Peyer's patch (tissue), 4 donors: ENCODE measurements at places on chromosomes 12 and 14. TPM values are rescaled to one million over a fixed set of nuclear protein-coding genes. Genes with fewer than 3 reads are reported as not detected.
A peak's percentile ranks its signal among the peaks of the same experiment; 100 is the strongest.

CSAD gene
- total RNA-seq = 36.1 TPM

MYF5 gene
- not detected for total RNA-seq

RFLNA gene
- total RNA-seq = 24.1 TPM

SOAT2 gene
- total RNA-seq = 13.3 TPM

SLC4A8 gene
- 9.9 TPM for total RNA-seq

GDF3 gene
- total RNA-seq = not detected

- peaks cover 4% of the 10 kb centered on the region for H3K4me1 ChIP-seq
- DNase-seq = peak; percentile 31
- H3K36me3 ChIP-seq = no peaks in the 10 kb centered on the region
- H3K27me3 ChIP-seq = no peaks in the 10 kb centered on the region
These were observed 20.0 kb upstream of the TCP11L2 start for GRCh38 chr12:106282457-106283097.

GRCh38 chr12:24688601-24689000 is 260.3 kb downstream of the BCAT1 start:
- no peaks in the 10 kb centered on the region for H3K4me1 ChIP-seq
- no peaks in the 10 kb centered on the region for H3K36me3 ChIP-seq
- DNase-seq = no peak

GRCh38 chr14:91731986-91732385 is at the start of gene CATSPERB:
Gene CATSPERB, minus strand, starts transcription at chr14:91732086. Its CDS starts 2,607 bp downstream, at chr14:91729479.
- H3K4me1 ChIP-seq = no peaks in the 10 kb centered on the region
- no peaks in the 10 kb centered on the region for H3K36me3 ChIP-seq
- no peaks in the 10 kb centered on the region for H3K27me3 ChIP-seq
- DNase-seq = no peak
- H3K4me3 ChIP-seq = no peak within 1 kb of the TSS
- H3K27ac ChIP-seq = no peak within 1 kb of the TSS

DNA sequence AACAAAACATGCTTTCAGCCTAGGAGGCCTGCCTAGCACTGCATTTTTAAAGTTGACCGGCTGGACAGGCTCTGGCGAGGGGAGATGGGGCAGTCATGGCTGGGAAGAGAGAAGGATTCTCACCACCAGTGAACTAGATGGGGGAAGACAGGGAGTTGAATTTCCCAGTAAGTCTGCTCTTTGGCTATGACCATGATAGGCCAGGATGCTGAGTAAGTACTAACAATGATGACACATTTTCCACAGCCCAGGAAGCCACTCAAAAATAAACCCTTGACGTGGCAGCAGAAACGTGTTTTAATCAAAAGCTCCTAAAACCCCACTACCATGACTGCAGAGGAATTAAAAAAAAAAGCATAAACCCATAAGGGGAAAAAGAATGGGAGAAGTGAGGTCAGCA is 19.0 kb downstream of the KCTD10 start:
- H3K36me3 ChIP-seq = no peaks in the 10 kb centered on the region
- DNase-seq = no peak
- H3K27ac ChIP-seq = peak overlapping the region; percentile 40
- no peaks in the 10 kb centered on the region for H3K27me3 ChIP-seq

DNA sequence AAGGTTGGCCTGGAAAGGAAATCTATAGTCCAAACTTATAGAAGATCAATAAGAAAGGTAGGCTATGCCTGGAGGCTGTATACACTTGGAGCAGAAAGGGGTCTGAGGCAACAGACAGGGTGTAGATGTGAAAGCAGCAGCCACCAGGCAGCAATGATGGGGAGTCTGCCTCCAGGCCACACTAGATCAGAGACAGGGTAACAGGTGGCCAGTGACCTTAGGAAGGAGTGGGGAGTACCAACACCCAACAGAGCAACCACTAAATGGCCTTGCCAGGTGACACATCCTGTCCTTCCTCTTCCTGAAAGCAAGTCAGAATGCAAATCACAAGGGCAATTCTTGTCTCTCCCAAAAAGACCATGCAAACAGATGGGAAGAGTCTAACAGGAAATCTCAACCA is 46.4 kb upstream of the NID2 start:
- H3K27ac ChIP-seq = no peak overlapping the region
- H3K27me3 ChIP-seq = no peaks in the 10 kb centered on the region
- H3K4me3 ChIP-seq = no peak overlapping the region
- no peaks in the 10 kb centered on the region for H3K4me1 ChIP-seq
- DNase-seq = no peak

DNA sequence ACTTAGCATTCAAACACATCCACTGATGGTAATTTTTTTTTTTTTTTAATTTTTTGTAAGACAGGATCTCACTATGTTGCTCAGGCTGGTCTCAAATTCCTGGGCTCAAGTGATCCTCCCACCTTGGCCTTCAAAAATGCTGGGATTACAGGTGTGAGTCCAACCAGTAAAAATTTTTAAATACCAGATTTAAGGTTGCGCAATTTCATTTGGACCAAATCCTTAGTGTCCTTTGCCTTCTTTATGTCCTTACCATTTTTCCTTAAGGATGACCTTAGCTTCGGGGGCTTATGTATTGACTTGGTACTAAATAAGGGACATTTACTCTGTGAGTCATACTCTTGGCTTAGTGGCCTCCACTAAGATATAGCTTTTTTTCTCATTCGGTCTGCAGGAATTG is 4.1 kb upstream of the PLBD1 start:
- no peaks in the 10 kb centered on the region for H3K27me3 ChIP-seq
- H3K36me3 ChIP-seq = no peaks in the 10 kb centered on the region
- no peaks in the 10 kb centered on the region for H3K4me1 ChIP-seq
- no peak for DNase-seq
- H3K27ac ChIP-seq = no peak overlapping the region
- H3K4me3 ChIP-seq = no peak overlapping the region

DNA sequence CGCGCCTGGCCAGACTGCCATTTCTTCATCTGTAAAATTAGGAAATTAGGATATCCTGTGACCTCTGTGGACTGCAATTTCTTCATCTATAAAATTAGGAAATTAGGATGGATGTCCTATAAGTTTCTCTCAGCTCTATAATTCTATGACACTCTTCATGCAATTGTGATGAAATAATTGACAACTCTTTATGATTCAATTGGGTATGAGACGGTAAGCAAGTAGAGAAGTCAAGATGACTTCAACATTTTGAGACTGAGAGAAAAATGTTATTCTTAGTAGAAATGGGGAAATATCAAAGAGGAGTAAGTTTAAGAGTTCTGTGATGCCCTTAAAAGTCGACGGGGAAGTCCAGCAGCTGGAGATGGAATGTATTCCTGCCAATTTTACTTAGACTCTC is 12.0 kb downstream of the KIAA0586 start:
- no peak for DNase-seq
- no peaks in the 10 kb centered on the region for H3K36me3 ChIP-seq
- no peak overlapping the region for H3K4me3 ChIP-seq
- no peaks in the 10 kb centered on the region for H3K4me1 ChIP-seq
- no peak overlapping the region for H3K27ac ChIP-seq
- H3K27me3 ChIP-seq = no peaks in the 10 kb centered on the region

- H3K27me3 ChIP-seq = no peaks in the 10 kb centered on the region
- H3K36me3 ChIP-seq = no peaks in the 10 kb centered on the region
- no peak overlapping the region for H3K4me3 ChIP-seq
- DNase-seq = no peak
- H3K27ac ChIP-seq = no peak overlapping the region
These were observed 119.2 kb upstream of the NCOR2 start for GRCh38 chr12:124686370-124687173.

DNA sequence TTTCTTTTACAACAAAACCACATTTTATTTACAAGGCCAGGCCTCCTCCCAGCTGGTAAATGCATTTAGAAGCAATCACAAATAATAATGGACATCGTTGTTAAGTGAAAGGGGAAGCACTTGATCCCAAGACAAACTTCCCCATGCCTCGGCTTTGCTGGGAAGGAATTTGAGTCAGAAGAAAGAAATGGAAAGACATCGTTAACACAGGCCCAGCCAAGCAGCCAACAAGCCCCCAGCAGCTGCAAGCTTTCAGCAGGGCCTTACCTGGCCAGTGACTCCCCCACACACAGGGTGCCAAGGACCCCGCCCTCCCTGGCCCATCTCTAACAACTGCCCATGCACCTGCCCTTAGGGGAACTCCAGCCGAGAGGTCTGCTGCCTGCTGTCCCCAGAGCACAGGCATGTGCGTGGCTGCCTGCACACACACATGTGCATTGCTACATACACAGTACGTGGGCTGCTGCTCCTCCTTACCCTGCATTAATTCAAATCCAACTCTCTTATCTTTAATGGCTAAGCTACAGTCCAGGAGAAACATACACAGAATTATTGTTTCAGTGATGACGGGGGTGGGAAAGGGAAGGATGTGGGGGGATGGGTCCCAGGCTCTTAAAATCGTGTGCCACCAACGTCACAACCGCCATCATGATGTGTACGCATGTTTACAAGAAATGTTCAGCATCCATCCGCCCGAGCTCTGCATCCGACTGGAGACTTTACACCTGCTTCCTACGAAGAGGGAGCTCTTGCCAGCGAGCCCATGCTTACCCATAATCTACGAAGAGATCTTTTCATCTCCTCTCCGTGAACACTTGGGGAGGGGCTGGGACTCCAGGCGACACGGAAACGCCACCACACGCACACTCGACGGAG is 9.8 kb downstream of the BCL11B start:
- H3K27me3 ChIP-seq = no peaks in the 10 kb centered on the region
- H3K4me3 ChIP-seq = peak overlapping the region; percentile 19
- no peaks in the 10 kb centered on the region for H3K36me3 ChIP-seq

GRCh38 chr14:60253649-60254048 is 4.6 kb downstream of the PPM1A start:
- no peaks in the 10 kb centered on the region for H3K27me3 ChIP-seq
- H3K4me3 ChIP-seq = no peak overlapping the region
- peaks cover 20% of the 10 kb centered on the region for H3K4me1 ChIP-seq
- H3K36me3 ChIP-seq = no peaks in the 10 kb centered on the region
- DNase-seq = no peak

GRCh38 chr12:75483431-75483830 is 2.9 kb downstream of the GLIPR1 start:
- peak overlapping the region; percentile 76 for H3K27ac ChIP-seq
- H3K4me1 ChIP-seq = peaks cover 11% of the 10 kb centered on the region
- H3K27me3 ChIP-seq = no peaks in the 10 kb centered on the region
- H3K4me3 ChIP-seq = peak overlapping the region; percentile 44
- H3K36me3 ChIP-seq = no peaks in the 10 kb centered on the region
- DNase-seq = no peak

GRCh38 chr12:122961531-122962329 is 4.5 kb downstream of the ABCB9 start:
- no peaks in the 10 kb centered on the region for H3K36me3 ChIP-seq
- no peak overlapping the region for H3K4me3 ChIP-seq
- peak; percentile 83 for DNase-seq

GRCh38 chr14:79967453-79967852 is 243.9 kb downstream of the DIO2 start:
- H3K27me3 ChIP-seq = no peaks in the 10 kb centered on the region
- H3K36me3 ChIP-seq = no peaks in the 10 kb centered on the region
- H3K27ac ChIP-seq = no peak overlapping the region
- H3K4me1 ChIP-seq = no peaks in the 10 kb centered on the region
- H3K4me3 ChIP-seq = no peak overlapping the region

DNA sequence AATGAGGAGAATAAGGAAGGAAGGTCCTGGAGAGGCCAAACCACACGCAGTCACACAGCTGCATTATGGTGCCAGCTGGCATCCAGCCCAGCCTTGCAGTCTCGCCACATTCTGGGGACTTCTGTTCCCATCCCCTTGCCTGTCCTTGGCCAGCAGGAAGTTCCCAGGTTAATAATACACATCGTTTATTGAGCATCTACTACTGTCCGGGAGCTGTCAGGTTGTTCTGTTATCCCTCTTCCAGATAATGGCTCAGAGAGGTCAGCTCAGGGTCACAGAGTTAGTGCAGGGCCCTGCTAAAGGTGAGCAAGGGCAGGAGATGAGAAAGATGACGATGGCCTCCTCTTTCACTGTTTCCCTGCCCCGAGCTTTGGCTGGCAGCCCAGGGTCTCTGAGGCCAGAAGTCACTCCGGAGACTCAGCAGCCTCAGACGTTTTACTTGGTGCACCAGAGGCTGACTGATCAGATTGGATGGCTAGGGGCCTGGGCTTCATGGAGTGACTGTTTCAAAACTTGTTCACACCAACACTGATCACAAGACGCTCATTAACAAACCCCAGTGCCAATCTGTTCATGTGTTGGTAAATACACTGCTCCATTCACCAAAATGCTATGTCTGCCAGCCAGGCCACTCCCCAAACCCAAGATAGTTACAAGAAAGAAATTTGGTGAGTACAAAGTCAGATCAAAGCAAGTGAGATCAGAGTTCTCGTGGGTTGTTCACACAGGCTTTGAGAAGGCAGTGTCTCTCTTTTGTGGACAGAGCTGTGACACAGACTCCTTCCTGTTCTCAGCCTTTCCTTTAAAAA is 79.2 kb downstream of the B4GALNT3 start:
- no peaks in the 10 kb centered on the region for H3K4me1 ChIP-seq
- H3K27ac ChIP-seq = peak overlapping the region; percentile 45
- no peaks in the 10 kb centered on the region for H3K27me3 ChIP-seq
- H3K36me3 ChIP-seq = no peaks in the 10 kb centered on the region
- no peak overlapping the region for H3K4me3 ChIP-seq

DNA sequence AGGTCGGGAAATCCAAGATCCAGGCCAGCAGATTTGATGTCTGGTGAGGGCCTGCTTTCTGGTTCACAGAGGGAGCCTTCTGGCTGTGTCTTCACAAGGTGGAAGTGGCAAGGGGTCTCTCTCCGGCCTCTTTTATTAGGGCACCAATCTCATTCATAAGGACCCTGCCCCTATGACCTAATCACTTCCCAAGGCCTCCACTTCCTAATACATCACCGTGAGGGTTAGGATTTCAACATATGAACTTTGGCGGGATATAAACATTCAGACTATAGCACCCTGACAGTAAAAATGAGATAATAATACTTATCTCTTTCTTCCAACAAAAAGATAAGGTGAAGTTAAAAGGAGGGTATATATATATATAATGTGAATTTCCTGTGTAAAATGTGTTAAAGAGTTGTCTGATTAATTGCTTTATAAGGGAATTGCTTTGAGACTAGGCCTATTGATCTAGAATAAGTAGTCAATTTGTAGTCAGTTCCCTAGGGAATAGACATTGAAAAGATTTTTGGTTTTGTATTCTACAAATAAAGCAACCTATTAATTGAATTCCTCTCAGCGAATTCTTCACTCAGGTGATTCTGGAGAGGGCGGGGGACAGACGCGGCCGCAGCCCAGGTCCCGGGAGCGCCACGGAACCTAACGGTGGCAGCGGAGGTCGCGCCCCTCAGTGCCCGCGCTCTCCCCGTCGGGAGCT is 516 bp upstream of the LGALS3 start:
- H3K4me3 ChIP-seq = peak overlapping the region; percentile 91
- peak overlapping the region; percentile 99 for H3K27ac ChIP-seq
- peaks cover 47% of the 10 kb centered on the region for H3K4me1 ChIP-seq
- no peak for DNase-seq
- no peaks in the 10 kb centered on the region for H3K27me3 ChIP-seq
- no peaks in the 10 kb centered on the region for H3K36me3 ChIP-seq
